ENCODE measurements at places on chromosomes 16 and 17. TPM values are rescaled to one million over a fixed set of nuclear protein-coding genes. Genes with fewer than 3 reads are reported as not detected.

GRCh38 chr17:12521416-12521815, 144.3 kb upstream of the MYOCD start:
- no peak overlapping the region for H3K4me3 ChIP-seq
- no peaks in the 10 kb centered on the region for H3K27me3 ChIP-seq
- H3K27ac ChIP-seq = no peak overlapping the region

The MT3 gene
- polyA plus RNA-seq = 3.1 TPM

GRCh38 chr16:68848786-68849185, 5.5 kb downstream of the TANGO6 start:
- no peak overlapping the region for H3K27ac ChIP-seq
- no peaks in the 10 kb centered on the region for H3K36me3 ChIP-seq
- no peak overlapping the region for H3K4me3 ChIP-seq
- no peaks in the 10 kb centered on the region for H3K27me3 ChIP-seq
- H3K4me1 ChIP-seq = no peaks in the 10 kb centered on the region
- DNase-seq = no peak

DNA sequence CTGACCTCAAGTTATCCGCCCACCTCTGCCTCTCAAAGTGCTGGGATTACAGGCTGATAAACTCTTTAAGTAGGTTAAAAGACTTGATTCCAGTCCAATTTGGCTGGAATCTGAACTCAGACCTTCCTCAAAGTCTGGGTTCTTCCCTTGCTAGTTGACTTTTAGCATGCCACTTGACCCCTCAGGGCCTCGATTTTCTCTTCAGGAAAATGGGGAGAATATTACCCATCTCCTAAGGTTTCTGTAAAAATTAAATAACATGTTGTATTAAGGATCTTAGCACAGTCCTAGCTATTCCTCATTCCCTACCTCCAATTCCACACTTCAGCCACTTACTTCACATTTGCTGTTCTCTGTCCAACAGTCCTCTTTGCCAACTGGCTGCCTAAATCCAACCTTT, 1.9 kb downstream of the GTF3C1 start:
- peaks cover 32% of the 10 kb centered on the region for H3K36me3 ChIP-seq
- H3K27ac ChIP-seq = no peak overlapping the region
- H3K27me3 ChIP-seq = no peaks in the 10 kb centered on the region
- H3K4me1 ChIP-seq = peaks cover 41% of the 10 kb centered on the region
- peak overlapping the region; percentile 97 for H3K4me3 ChIP-seq

The MPRIP gene
- 114 TPM for polyA plus RNA-seq

The RNF227 gene
- 1.2 TPM for polyA plus RNA-seq

The FA2H gene
- 15.0 TPM for polyA plus RNA-seq

GRCh38 chr16:67395458-67396158, 2.3 kb upstream of the TPPP3 start:
- no peaks in the 10 kb centered on the region for H3K36me3 ChIP-seq
- H3K4me3 ChIP-seq = peak overlapping the region; percentile 26
- peaks cover 86% of the 10 kb centered on the region for H3K4me1 ChIP-seq
- peak; percentile 59 for DNase-seq
- H3K27ac ChIP-seq = peak overlapping the region; percentile 71
- H3K27me3 ChIP-seq = no peaks in the 10 kb centered on the region

GRCh38 chr17:27532269-27533263, 76.3 kb downstream of the KSR1 start:
- peak overlapping the region; percentile 39 for H3K27ac ChIP-seq
- DNase-seq = peak; percentile 45
- H3K4me3 ChIP-seq = no peak overlapping the region

- peak; percentile 30 for DNase-seq
- no peaks in the 10 kb centered on the region for H3K27me3 ChIP-seq
- no peak overlapping the region for H3K4me3 ChIP-seq
- H3K36me3 ChIP-seq = no peaks in the 10 kb centered on the region
- no peaks in the 10 kb centered on the region for H3K4me1 ChIP-seq
Measured at GRCh38 chr16:86732621-86733295, 154.4 kb downstream of the FOXL1 start.

DNA sequence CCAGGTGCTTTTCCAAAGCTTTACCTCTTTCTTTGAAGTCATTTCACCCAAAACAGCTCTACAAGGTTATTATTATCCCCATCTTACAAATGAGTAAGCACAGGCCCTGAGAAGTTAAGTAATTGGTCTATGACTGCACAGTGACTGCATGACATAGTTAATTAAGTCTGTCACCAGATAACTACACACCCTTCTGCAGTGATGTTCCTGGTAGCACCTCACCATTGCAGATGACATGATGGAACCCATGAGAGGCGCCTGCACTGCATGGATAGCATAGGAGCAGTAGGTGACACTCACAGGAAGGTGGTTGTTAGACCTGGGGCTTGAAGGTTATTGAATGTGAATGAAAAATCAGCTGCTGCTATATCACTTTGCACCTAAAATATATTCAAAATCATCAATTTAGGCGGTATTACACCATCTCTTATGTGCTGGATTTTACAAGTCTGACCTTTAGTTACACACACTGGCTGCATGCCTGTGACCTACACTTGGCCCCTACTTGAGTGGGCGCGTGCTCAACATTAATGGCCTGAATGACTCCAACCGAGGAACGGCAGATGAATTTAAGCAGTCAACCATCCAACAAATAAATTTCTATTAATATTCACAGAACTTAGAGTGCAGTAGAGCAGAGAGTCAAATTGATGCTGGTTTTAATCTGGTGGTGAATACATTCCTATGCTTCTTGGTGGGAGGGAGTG, 239.6 kb downstream of the CDH11 start:
- H3K4me1 ChIP-seq = no peaks in the 10 kb centered on the region
- no peak overlapping the region for H3K4me3 ChIP-seq
- no peak for DNase-seq
- H3K27ac ChIP-seq = peak overlapping the region; percentile 4
- no peaks in the 10 kb centered on the region for H3K27me3 ChIP-seq

The LRRC3C gene
- not detected for polyA plus RNA-seq

DNA sequence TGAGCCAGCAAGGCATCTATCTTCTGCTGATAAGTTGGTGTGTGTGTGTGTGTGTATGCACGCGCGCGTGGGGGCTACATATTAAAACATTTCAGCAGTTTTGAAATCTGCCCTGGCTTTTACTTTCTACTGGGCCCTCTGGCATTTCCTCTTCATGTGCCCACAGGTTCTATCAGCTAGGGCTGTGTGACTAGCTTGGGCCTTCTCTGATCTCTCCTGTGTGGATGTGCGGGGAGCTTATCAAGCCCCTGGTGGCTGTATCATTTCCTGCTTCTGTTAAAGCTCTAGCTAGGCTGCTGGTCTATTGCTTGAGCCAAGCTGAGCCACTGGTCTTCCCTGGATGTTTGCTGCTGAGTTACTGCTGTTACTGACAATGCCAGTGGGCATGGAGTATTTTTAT, 132.5 kb downstream of the AATF start:
- no peak for DNase-seq
- no peaks in the 10 kb centered on the region for H3K27me3 ChIP-seq
- H3K4me3 ChIP-seq = no peak overlapping the region
- no peak overlapping the region for H3K27ac ChIP-seq

GRCh38 chr17:28968231-28968913, 17.1 kb upstream of the PHF12 start:
- no peak overlapping the region for H3K4me3 ChIP-seq
- no peak overlapping the region for H3K27ac ChIP-seq
- H3K4me1 ChIP-seq = no peaks in the 10 kb centered on the region
- no peaks in the 10 kb centered on the region for H3K36me3 ChIP-seq
- no peaks in the 10 kb centered on the region for H3K27me3 ChIP-seq

GRCh38 chr17:56290802-56291118, 137.5 kb downstream of the ANKFN1 start:
- no peak overlapping the region for H3K4me3 ChIP-seq
- H3K27me3 ChIP-seq = no peaks in the 10 kb centered on the region
- no peak overlapping the region for H3K27ac ChIP-seq
- peaks cover 20% of the 10 kb centered on the region for H3K4me1 ChIP-seq

DNA sequence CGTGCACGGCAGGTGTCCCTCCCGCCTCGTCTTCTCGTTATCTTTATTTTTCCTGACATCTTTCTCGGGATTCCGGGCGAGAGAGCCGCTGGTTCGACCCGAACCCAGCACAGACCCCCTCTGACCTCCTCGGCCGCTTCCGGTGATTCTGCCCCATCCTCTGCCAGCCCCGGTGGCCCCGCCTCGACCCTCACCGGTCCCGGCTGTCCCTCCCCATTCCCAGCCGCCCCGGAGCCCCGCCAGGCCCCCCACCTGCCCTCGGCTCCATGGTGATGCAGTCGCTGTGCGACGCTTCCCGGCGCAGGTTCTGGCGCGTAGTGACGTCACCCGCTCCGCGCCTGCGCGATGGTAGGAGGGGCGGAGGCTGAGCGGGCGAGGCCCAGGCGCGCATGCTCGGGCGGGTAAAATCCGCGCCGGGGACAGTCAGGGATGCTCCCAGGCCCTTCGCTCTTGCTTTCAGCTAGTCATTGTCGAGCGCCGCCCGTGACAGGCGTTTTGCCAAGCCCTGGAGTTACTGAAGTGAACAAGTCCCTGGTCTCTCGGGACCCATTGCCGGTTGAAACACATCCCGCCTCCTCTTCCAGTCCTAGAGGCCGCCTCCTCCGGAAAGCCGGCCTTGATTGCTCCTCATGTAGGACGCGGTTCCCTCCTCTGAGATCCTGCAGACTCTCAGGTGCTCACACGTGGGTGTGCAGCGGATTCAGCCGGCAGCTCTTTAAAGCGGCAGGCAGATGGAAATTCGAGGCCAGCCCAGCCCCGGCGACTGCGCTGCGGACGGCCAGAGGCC, at the start of gene MTHFSD:
TSS of gene MTHFSD (minus strand) at position 319 of the 787 bp plus-strand sequence. CDS start at position 268, 51 bp downstream.
- peak within 1 kb of the TSS; percentile 90 for H3K27ac ChIP-seq
- peaks cover 27% of the 10 kb centered on the region for H3K36me3 ChIP-seq
- peak within 1 kb of the TSS; percentile 84 for H3K4me3 ChIP-seq
- peak; percentile 98 for DNase-seq
- H3K27me3 ChIP-seq = peaks cover 32% of the 10 kb centered on the region

DNA sequence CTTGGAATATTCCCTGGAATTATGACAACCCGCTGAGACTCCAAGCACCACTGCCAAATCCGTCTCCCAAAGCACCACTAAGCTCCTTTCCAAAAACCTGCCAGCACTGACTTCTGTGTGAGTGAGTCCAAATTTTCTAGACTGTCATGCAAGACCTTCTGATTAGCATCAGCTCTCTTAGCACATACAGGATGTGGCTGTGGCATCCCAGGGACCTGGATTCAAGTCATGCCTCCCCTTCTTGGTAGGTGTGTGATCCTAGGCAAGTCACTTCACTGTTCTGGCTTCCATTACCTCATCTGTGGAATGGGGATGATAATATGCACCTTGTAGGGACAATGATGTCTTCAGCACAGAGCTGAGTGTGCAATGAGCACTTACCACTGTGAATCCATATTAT, 38.3 kb upstream of the USP7 start:
- H3K27ac ChIP-seq = no peak overlapping the region
- no peak for DNase-seq
- H3K27me3 ChIP-seq = no peaks in the 10 kb centered on the region
- no peaks in the 10 kb centered on the region for H3K36me3 ChIP-seq
- peaks cover 5% of the 10 kb centered on the region for H3K4me1 ChIP-seq

The AOC3 gene
- polyA plus RNA-seq = 6.2 TPM

DNA sequence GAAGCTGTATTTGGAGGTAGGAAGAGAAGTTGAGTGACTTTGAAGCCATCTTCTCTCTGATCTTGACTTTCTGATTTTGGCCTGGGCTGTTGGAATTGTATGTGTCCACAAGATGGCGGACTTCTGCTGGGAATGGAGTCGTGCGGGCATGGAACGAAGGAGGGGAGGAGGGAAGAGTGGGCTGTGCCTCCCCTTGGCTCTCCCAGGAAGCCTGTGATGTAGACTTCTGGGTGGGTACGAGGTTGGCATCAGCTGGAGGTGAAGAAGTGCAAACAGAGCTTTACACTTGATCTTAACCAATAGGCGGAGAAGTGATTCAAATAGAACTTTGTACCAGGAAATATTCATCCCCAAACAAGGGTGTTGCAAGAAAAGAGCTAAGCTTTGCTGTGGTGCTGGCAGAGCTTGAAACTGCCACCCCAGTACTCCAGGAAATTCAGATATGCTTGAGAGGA, 7.4 kb upstream of the TMEM220 start:
- no peak overlapping the region for H3K4me3 ChIP-seq
- H3K27ac ChIP-seq = peak overlapping the region; percentile 84
- H3K27me3 ChIP-seq = no peaks in the 10 kb centered on the region
- DNase-seq = peak; percentile 95

- peak overlapping the region; percentile 55 for H3K27ac ChIP-seq
- DNase-seq = no peak
- H3K4me1 ChIP-seq = peaks cover 24% of the 10 kb centered on the region
- H3K4me3 ChIP-seq = peak overlapping the region; percentile 41
- H3K27me3 ChIP-seq = no peaks in the 10 kb centered on the region
Measured at GRCh38 chr17:1762233-1762900, 507 bp downstream of the SERPINF1 start.

The DPEP1 gene
- 0.23 TPM for polyA plus RNA-seq

GRCh38 chr16:12802048-12802447, 1.6 kb downstream of the CPPED1 start:
- no peak overlapping the region for H3K4me3 ChIP-seq
- no peaks in the 10 kb centered on the region for H3K36me3 ChIP-seq
- no peak for DNase-seq
- H3K4me1 ChIP-seq = peaks cover 48% of the 10 kb centered on the region
- peak overlapping the region; percentile 90 for H3K27ac ChIP-seq
- H3K27me3 ChIP-seq = no peaks in the 10 kb centered on the region

GRCh38 chr16:87528690-87529579, 36.1 kb upstream of the ZCCHC14 start:
- no peaks in the 10 kb centered on the region for H3K4me1 ChIP-seq
- no peak for DNase-seq
- H3K27ac ChIP-seq = no peak overlapping the region
- no peaks in the 10 kb centered on the region for H3K27me3 ChIP-seq

The CCDC200 gene
- not detected for polyA plus RNA-seq

- H3K27me3 ChIP-seq = no peaks in the 10 kb centered on the region
- no peak overlapping the region for H3K27ac ChIP-seq
- peaks cover 87% of the 10 kb centered on the region for H3K4me1 ChIP-seq
Measured at GRCh38 chr17:64500487-64500859, 3.6 kb upstream of the POLG2 start.

GRCh38 chr16:20696618-20697017, 862 bp downstream of the ACSM1 start:
- H3K4me3 ChIP-seq = no peak overlapping the region
- no peaks in the 10 kb centered on the region for H3K36me3 ChIP-seq
- peaks cover 7% of the 10 kb centered on the region for H3K4me1 ChIP-seq

GRCh38 chr16:26992666-26993349, 73.9 kb upstream of the C16orf82 start:
- DNase-seq = no peak
- no peaks in the 10 kb centered on the region for H3K4me1 ChIP-seq
- no peaks in the 10 kb centered on the region for H3K27me3 ChIP-seq
- no peak overlapping the region for H3K4me3 ChIP-seq
- no peaks in the 10 kb centered on the region for H3K36me3 ChIP-seq

DNA sequence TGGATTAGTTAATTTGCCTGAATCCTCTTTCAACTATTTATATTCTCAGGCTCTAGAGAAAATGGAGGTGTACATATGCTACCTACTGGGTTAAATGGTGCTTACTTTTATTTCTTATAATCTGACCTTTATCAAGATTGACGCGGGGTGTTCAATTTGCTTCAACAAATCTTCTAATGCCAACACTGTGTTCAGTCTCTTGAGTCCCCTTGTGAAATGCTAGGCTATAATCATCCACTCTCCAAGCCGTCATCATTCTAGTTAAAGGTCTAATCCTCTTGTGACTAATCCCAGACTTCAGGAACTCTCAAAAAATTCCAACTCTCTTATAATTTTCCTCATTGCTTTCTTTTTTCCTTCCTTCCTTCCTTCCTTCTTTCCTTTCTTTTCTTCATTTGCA, 1396.2 kb downstream of the CDH8 start:
- no peak for DNase-seq
- no peaks in the 10 kb centered on the region for H3K4me1 ChIP-seq
- H3K27ac ChIP-seq = no peak overlapping the region
- no peaks in the 10 kb centered on the region for H3K36me3 ChIP-seq
- no peak overlapping the region for H3K4me3 ChIP-seq

The CCT6B gene
- polyA plus RNA-seq = 1.5 TPM
